ENCODE measurements at places on chromosomes 4 and X. TPM values are rescaled to one million over a fixed set of nuclear protein-coding genes. Genes with fewer than 3 reads are reported as not detected.

GRCh38 chrX:31252133-31252532 lies 180.3 kb upstream of the FTHL17 start:
- no peak for DNase-seq

GRCh38 chr4:184382189-184382846 lies 92.0 kb downstream of the IRF2 start:
- no peak for DNase-seq

Gene LPAR4
- 39.1 TPM for polyA plus RNA-seq

- DNase-seq, result no peak
Measured at GRCh38 chrX:67718926-67719325, 175.1 kb downstream of the AR start.

Gene UGT2B10
- not detected for polyA plus RNA-seq

DNA sequence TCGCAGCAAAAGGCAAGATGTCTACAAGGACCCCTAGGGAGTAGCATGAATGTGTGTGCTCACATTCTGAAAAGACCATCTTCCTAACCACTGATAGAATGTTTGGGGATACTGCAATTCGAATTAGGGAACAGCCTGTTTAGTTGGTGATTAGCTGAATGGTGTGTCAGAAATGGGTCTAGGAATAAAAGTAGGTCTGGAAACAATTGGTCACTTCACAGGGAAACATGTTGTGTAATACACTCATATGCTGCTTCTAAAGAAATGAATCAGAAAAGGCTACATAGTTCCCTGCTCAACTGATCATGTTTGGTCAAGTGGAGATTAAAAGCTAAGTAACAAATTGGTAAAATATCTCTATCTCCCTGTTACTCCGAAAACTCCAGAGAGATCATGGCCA lies 2362.4 kb upstream of the TENM3 start:
- DNase-seq, result no peak

GRCh38 chr4:158172261-158173258 lies at the start of gene GASK1B:
GASK1B (minus strand) TSS chr4:158173025; CDS start chr4:158171375, 1,650 bp downstream.
- DNase-seq, result no peak

Gene SRPX
- polyA plus RNA-seq, result 54.1 TPM

Gene HPGDS
- polyA plus RNA-seq, result 5.8 TPM

Gene OTC
- polyA plus RNA-seq, result not detected

DNA sequence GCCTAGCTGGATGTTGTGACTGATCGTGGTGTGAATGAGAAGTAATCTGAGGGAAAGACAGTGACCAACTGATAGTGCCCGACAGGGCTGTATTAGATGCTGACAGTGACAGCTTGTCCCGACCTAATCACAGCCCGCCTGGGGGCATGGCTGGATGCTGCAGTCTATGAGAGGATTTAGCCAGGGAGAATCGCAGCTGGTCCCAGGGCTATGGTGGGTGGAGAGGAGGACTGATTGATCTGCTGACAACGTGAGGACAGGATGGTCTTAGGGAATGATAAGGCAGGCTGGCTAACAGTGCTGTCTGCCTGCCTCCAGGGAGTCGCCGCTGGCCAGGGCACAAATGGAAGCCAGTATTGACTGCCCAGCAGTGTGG lies 621 bp upstream of the SUV39H1 start:
- DNase-seq, result no peak

- no peak for DNase-seq
Measured at GRCh38 chr4:84849051-84849640, 117.3 kb downstream of the WDFY3 start.

Gene AKAP4
- 1.0 TPM for polyA plus RNA-seq

- no peak for DNase-seq
Measured at GRCh38 chr4:54439831-54440243, 210.7 kb downstream of the PDGFRA start.

- DNase-seq, result no peak
Measured at GRCh38 chr4:153512952-153513500, 46.9 kb downstream of the TMEM131L start.

Gene F11
- polyA plus RNA-seq, result not detected
